CD4-positive, alpha-beta memory T cell (primary cell): ENCODE measurements at places on chromosomes 7 and 10. TPM values are rescaled to one million over a fixed set of nuclear protein-coding genes. Genes with fewer than 3 reads are reported as not detected.

- H3K36me3 ChIP-seq, result no peaks in the 10 kb centered on the region
- no peak for DNase-seq
Measured at GRCh38 chr7:5692112-5692844, 89.2 kb downstream of the RNF216 start.

DNA sequence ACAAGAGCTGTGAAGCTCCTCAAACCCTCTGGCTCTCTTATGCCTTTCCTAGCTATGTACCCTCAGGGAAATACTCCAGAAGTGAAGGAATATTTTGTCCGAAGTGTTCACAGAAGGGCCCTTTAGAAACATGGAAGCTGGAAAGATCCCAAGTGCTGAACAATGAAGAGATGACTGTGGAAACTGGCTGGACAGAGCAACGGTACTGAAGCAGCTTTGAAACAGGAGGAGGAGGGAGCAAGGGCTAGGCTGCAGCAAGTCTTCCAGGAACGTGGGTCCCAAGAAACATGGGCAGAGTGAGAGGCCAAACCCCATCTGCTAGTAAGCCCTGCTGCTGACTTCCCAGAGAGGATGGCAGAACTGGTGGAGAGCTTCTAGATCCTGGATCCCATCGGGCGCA is 3.0 kb upstream of the PSAP start:
- H3K4me3 ChIP-seq, result no peak overlapping the region
- H3K36me3 ChIP-seq, result no peaks in the 10 kb centered on the region
- H3K27ac ChIP-seq, result no peak overlapping the region
- no peak for DNase-seq

Gene MAP3K8
- 6.5 TPM for total RNA-seq

GRCh38 chr7:27172315-27172774 is 1.8 kb downstream of the HOXA10 start:
- no peak overlapping the region for H3K27ac ChIP-seq
- no peak for DNase-seq
- H3K4me1 ChIP-seq, result peaks cover 37% of the 10 kb centered on the region
- H3K4me3 ChIP-seq, result no peak overlapping the region
- no peaks in the 10 kb centered on the region for H3K36me3 ChIP-seq

Gene CRYGN
- not detected for total RNA-seq

DNA sequence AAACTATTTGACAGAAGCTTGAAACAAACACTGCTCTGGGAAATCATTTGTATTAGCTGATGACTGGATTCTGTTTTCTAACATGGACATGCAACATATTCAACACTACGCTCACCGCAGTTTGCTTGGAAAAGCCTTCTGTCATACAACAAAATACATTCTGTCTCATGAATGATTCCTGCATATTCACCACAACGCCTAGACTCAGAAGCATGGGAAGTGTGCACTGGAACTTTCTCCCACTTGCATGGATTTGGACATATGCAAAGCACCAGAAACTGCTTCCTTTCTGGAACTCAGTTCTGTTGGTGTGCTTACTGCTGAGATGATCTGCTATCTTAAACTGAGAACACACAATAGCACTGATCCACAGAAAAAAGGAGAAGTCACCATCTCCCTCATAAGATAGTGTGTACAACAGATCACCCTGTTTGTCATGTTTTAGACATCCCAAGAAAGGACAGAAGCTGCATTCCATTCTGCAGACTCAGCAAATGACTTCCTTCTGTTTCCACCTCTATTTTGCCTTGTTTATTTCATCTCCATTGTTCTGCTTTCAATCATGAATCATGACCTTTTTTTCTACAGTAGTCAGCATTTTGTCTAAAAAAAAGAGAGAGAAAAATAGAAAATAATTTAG is 115.8 kb downstream of the HTR7 start:
- H3K36me3 ChIP-seq, result no peaks in the 10 kb centered on the region
- no peak overlapping the region for H3K4me3 ChIP-seq
- no peaks in the 10 kb centered on the region for H3K4me1 ChIP-seq

Gene KAZALD1
- not detected for total RNA-seq

DNA sequence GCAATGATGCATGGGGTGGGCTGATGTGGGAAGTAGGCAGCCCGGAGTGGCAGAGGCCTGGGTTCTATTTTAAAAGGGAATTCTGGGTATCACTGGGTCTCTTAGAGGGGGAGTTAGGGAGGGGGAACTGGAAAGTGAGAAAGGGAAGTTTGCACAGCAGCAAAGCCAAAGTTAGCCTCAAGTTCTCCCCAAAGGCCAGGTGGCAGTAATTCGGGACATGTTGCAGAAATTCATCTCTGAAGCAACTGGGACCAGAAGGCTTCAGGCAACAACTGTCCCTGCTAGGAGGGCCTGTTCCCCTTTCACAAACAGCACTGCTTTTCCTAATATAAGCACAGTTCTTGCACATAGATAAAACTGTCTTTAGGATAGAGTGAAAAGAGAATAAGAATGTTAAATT is 67.4 kb downstream of the NOD1 start:
- no peaks in the 10 kb centered on the region for H3K27me3 ChIP-seq
- no peaks in the 10 kb centered on the region for H3K4me1 ChIP-seq
- no peaks in the 10 kb centered on the region for H3K36me3 ChIP-seq
- no peak overlapping the region for H3K27ac ChIP-seq
- H3K4me3 ChIP-seq, result no peak overlapping the region
- no peak for DNase-seq

GRCh38 chr10:25498645-25499044 is 323.8 kb downstream of the GPR158 start:
- H3K36me3 ChIP-seq, result no peaks in the 10 kb centered on the region
- H3K27ac ChIP-seq, result no peak overlapping the region
- H3K4me1 ChIP-seq, result no peaks in the 10 kb centered on the region
- H3K27me3 ChIP-seq, result no peaks in the 10 kb centered on the region
- no peak for DNase-seq
- no peak overlapping the region for H3K4me3 ChIP-seq

DNA sequence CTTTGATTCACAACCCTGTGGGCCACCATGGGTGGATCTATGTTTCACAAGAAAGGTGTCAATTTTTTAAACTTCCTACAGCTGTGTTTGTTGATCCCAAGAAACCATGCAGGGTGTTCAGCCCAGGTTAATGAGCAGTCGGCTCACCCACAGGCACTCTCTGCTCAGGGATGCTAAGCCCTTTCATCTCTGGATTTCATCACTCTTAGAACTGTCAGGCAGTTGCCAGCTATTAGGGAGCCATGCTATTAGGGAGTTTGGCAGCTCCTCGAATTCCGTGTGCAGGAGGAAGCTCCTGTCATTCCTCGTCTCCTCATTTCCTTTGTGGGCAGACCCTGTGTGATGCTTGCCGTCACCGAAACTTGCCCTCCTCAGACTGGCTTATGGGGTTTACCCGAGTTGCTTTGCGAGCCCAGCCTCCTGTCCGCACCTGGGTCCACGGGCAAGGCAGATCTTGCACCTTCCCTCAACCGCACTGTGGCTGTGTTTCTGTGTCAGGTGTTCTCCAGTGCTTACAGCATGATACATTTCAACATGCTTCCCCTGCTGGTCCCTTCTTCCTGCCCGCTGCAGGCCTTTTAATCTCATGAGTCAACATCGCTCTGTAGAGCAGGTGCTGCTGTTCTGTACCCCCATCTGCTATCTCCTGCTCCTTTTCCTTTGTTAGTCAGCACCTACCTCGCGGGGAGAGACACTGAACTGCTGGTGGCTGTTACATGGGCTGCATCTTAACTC is 509.8 kb downstream of the SUGCT start:
- DNase-seq, result no peak
- H3K4me1 ChIP-seq, result no peaks in the 10 kb centered on the region
- no peaks in the 10 kb centered on the region for H3K27me3 ChIP-seq
- H3K36me3 ChIP-seq, result no peaks in the 10 kb centered on the region

DNA sequence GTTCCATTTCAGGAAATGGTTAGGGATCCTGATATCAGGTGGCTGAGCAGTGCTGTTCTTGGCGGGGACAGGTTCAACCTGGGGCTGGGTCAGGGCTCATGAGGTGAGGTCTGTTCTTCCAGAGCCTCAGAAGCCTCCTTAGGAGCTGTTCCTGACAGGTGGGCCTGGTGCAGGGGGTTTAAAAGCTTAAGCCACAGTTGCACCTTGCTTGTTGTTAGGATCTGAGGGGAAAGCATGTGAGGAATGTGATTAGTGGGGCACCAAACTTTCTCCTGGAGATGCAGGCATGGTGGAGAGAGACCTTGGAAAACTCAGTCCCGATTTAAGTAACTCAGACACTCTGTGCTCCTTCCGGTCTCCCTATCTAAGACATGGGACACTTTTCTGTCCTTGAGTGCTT is 18.7 kb upstream of the CRHR2 start:
- no peak overlapping the region for H3K27ac ChIP-seq
- H3K36me3 ChIP-seq, result no peaks in the 10 kb centered on the region
- H3K4me1 ChIP-seq, result no peaks in the 10 kb centered on the region
- no peak overlapping the region for H3K4me3 ChIP-seq
- H3K27me3 ChIP-seq, result no peaks in the 10 kb centered on the region

Gene CLDN15
- total RNA-seq, result 47.1 TPM

Gene BLNK
- total RNA-seq, result not detected

- no peak overlapping the region for H3K4me3 ChIP-seq
- H3K27ac ChIP-seq, result no peak overlapping the region
- H3K36me3 ChIP-seq, result no peaks in the 10 kb centered on the region
- no peaks in the 10 kb centered on the region for H3K27me3 ChIP-seq
- no peaks in the 10 kb centered on the region for H3K4me1 ChIP-seq
- DNase-seq, result no peak
Measured at GRCh38 chr10:36170943-36171501, 528.9 kb upstream of the FZD8 start.

DNA sequence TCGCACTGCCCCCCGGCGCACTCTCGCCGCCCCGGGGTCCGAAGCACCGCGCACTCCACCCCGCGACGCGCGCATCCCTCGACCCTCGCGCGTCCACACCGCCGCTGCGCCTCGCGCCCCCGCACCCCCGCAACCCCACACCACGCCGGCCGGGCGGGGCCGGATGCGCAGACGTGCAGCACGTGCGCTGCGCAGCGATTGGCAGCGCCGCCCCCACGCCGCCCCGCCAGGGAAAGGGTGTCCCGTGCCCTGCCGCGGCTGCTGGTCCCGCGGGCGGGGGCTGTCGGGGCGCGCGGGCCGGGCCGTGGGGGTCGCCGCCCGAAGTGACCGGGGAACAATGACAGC is 53.7 kb upstream of the KDM7A start:
- no peaks in the 10 kb centered on the region for H3K36me3 ChIP-seq
- DNase-seq, result peak; percentile 72
- no peaks in the 10 kb centered on the region for H3K27me3 ChIP-seq
- peak overlapping the region; percentile 83 for H3K4me3 ChIP-seq

Gene GPR15LG
- not detected for total RNA-seq

Gene MKI67
- 0.93 TPM for total RNA-seq

- no peaks in the 10 kb centered on the region for H3K27me3 ChIP-seq
- H3K4me1 ChIP-seq, result peaks cover 41% of the 10 kb centered on the region
- H3K4me3 ChIP-seq, result no peak overlapping the region
- H3K36me3 ChIP-seq, result peaks cover 53% of the 10 kb centered on the region
- DNase-seq, result no peak
Measured at GRCh38 chr7:106874076-106874475, 9.0 kb downstream of the PIK3CG start.

- no peak overlapping the region for H3K4me3 ChIP-seq
- no peak overlapping the region for H3K27ac ChIP-seq
- DNase-seq, result no peak
Measured at GRCh38 chr7:2475678-2476015, 551 bp downstream of the GRIFIN start.

Gene TACC2
- not detected for total RNA-seq

DNA sequence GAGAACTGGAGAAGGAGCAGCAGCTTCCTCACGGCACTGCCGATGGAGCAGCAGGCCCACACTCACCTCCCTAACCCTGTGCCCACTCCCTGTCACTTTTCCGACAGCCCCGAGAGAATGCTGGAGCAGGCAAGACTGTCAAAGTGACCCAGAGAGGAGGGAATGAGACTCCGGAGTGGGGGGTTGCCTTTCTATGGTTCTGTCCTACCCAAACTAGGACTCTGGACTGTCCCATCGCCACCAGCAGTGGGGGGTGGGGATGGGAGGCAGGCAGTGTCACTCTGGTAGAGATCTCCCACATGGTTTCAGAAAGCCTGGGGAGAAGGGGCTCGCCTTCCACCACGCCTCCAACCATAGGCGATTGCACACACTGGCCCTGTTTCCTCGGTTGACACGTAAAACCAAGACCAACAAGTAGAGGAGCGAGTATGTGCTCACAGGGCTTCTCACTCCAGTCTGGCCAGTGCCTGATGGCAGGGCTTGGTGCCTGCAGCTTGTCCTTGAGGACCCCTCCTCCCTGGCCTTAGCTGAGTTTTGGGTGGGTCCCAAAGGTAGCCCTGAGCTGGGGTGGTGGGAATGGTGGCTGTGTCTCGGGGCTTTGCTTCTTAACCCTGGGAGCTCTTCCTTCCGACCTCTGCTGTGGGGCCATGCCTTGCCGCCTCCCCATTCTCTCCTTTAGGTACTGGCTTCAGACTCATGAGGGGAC is 148.5 kb downstream of the PTPN20 start:
- no peak overlapping the region for H3K27ac ChIP-seq
- H3K4me3 ChIP-seq, result no peak overlapping the region
- no peaks in the 10 kb centered on the region for H3K27me3 ChIP-seq

GRCh38 chr10:103457176-103457712 is 1.5 kb downstream of the CALHM1 start:
- H3K27ac ChIP-seq, result no peak overlapping the region
- no peaks in the 10 kb centered on the region for H3K27me3 ChIP-seq
- H3K4me3 ChIP-seq, result no peak overlapping the region

Gene DENND2A
- not detected for total RNA-seq

DNA sequence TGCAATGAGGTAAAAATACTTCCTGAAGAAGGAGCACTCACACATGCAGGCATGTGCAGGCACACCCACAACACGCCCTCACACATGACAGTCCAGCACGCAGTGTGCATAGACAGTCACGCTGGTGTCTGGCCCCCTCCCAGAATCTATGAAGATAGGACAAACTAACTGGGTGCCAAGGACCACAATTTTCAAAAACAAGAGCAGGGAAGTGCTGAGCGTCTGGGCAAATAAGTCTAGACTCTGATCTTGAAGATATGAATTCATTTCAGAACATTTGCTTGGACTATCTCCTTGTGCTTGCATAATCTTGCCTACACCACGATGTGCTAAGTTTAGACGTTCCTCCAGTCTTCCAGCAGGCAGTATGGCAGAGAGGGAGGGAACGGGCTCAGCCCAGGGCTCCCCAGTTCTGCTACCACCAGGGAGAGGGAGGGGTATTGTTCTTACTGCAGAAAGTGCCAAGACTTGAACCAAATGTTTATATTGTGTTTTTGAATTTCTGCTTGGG is 276.5 kb upstream of the KLF6 start:
- H3K27ac ChIP-seq, result no peak overlapping the region
- no peak for DNase-seq
- H3K4me3 ChIP-seq, result no peak overlapping the region
- H3K27me3 ChIP-seq, result no peaks in the 10 kb centered on the region
- H3K4me1 ChIP-seq, result peaks cover 31% of the 10 kb centered on the region
- no peaks in the 10 kb centered on the region for H3K36me3 ChIP-seq

- no peak for DNase-seq
- H3K4me3 ChIP-seq, result no peak overlapping the region
- no peak overlapping the region for H3K27ac ChIP-seq
- H3K27me3 ChIP-seq, result no peaks in the 10 kb centered on the region
- peaks cover 74% of the 10 kb centered on the region for H3K36me3 ChIP-seq
Measured at GRCh38 chr7:98913612-98914011, 35.3 kb downstream of the TRRAP start.

Gene ADAM22
- 7.7 TPM for total RNA-seq
